Fibroblast of villous mesenchyme (primary cell): ENCODE measurements at places on chromosomes 16 and 17.

GRCh38 chr17:28777178-28777577 lies 33.4 kb downstream of the TRAF4 start:
- DNase-seq: no peak

DNA sequence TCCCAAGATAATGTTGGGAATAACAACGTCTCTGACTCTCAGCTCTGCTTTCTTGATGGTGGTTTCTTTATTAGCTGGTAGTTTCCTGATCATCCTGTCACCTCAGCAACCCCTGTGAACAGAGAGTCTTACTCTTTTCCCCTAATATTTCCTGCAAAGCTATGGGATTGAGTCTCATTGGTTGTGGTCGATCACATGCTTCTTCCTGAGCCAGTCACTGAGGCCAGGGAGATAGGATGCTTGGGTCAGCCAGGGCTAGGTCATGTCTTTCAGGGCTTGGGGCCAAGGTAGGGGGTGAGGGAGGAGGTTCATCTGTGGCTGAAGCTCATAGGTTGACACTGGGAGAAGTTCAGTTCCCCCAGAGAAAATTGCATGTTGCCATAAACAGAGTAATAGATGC lies 114.3 kb downstream of the ABCC1 start:
- no peak for DNase-seq

- no peak for DNase-seq
These were observed 11.9 kb upstream of the AURKB start for GRCh38 chr17:8222380-8222629.

GRCh38 chr17:39563476-39563875 lies 44.2 kb downstream of the NEUROD2 start:
- no peak for DNase-seq

GRCh38 chr17:4725646-4726310 lies 5.5 kb upstream of the MED11 start:
- DNase-seq: no peak

DNA sequence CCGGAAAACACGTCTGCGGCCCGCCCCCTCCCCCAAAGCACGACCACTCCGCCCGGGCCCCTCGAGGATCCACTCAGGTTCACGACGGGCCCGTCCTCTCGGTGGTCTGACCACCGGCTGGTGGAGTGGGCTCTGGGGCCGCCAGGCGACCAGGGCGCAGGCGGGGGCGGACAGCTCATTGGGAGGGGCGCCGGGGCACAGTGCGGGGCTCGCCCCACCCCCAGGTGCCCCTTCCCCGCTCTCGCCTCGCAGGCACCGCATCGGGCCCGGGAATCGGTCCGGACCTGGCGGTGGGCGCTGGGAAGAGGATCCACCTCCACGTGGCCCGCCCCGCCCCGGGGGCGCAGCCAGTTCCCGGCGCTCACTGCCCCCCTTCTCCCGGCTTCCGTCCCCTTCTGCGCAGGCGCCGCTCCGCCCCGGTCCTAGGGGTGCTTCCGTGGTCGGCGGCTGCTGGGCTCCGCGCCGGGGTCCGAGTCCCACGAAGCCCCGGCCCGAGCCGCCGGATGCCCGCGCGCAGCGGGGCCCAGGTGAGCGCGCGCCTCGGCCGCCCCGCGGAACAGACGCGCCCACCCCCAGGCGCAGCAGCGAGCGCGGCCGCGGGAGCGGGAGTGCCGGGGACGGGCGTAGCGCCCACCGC lies at the start of gene MPG:
TSS of gene MPG (plus strand) at position 419 of the 637 bp plus-strand sequence. CDS start at position 504, 85 bp downstream.
- DNase-seq: peak; percentile 82
